Stimulated activated CD4-positive, alpha-beta T cell treated with anti-CD3 and anti-CD28 coated beads, Interleukin-1b, Interleukin-23, amount 100 ng/mL, for 1 hour (primary cell): ENCODE measurements at places on chromosomes 2 and 18.

- no peak for DNase-seq
Observed at GRCh38 chr2:181374781-181375675, 82.2 kb upstream of the ITGA4 start.

DNA sequence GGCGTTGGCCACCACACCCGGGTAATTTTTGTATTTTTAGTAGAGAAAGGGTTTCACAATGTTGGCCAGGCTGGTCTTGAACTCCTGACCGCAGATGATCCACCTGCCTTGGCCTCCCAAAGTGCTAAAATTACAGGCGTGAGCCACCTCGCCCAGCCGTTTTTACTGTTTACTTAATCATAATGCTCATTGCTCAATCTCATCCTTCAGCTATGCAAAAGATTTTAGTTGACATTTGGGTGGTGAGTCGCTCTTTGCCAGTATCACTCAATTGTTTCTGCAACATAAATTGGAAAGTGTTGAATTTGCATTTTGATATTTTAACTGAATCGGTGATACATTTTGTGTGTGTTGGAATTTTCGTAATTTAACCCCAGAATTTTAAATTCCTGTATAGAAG is 7.8 kb upstream of the ZNF532 start:
- no peak for DNase-seq

DNA sequence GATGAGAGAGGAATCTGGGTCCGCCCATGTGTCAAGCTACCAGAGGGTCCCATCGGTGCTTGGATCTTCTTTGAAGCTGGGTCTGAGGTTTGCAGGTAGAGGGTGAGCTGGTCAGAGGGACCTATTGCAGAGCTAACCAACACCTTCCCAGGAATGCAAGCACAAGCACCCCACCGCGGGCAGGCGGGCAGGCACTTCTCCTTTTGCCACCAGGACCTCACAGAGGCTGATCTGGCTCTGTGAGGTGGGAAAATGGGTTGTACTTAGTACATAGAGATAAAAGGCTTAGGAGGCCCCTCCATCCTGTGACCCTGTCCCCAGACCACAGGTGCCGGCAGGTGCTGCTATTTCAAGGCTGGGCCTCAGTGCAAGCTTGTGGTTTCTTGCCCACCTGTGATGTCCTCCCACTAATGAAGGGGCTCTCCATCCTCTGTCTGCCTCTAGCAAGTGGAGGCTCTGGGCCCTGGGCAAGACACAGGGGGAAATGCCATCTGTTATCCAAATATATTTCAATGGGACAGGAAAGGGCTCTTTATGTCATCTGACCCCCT is 31.4 kb upstream of the IL37 start:
- no peak for DNase-seq

GRCh38 chr2:145597006-145597405 is 1077.1 kb upstream of the ZEB2 start:
- DNase-seq: no peak

GRCh38 chr18:43635397-43635796 is 358.1 kb upstream of the SYT4 start:
- no peak for DNase-seq

- no peak for DNase-seq
Observed at GRCh38 chr2:149808556-149808955, 221.0 kb upstream of the MMADHC start.

DNA sequence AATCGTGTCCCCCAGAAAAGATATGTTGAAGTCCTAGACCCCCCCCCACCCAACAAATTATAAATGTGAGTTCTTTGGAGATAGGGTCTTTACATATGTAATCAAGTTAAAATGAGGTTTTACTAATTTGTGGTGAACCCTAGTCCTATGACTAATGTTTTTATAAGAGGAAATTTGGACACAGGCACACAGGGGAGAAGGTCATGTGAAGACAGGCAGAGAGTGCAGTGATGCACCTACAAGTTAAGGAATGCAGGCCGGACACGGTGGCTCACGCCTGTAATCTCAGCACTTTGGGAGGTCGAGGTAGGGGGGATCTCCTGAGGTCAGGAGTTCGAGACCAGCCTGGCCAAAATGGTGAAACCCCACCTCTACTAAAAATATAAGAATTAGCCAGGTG is 5.8 kb upstream of the PMAIP1 start:
- no peak for DNase-seq

GRCh38 chr2:182207049-182207746 is 219.6 kb downstream of the PDE1A start:
- DNase-seq: no peak

GRCh38 chr2:72993147-72993932 is 76.0 kb downstream of the EMX1 start:
- DNase-seq: no peak

GRCh38 chr18:59063912-59064311 is 75.8 kb upstream of the SEC11C start:
- no peak for DNase-seq

GRCh38 chr18:2281523-2282199 is 289.6 kb downstream of the METTL4 start:
- no peak for DNase-seq

DNA sequence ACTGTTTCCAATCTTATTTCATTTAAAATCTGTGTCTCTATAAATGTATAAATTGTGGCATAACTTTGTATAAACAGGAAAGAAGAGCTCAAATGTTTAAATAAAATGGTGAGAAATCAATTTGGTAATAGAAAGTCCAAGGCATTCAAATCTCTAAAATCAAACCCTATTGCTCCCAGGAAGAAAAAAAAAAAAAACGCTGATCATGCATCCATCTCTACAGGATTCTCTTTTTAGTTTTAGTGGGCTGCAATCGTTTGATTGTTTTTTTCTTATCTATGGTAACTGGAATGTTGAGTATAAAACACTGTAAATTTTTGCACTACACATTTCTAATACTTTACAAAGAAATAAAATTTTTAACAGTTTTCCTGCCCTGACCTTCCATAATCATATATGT is 75.6 kb downstream of the NCKAP1 start:
- no peak for DNase-seq

DNA sequence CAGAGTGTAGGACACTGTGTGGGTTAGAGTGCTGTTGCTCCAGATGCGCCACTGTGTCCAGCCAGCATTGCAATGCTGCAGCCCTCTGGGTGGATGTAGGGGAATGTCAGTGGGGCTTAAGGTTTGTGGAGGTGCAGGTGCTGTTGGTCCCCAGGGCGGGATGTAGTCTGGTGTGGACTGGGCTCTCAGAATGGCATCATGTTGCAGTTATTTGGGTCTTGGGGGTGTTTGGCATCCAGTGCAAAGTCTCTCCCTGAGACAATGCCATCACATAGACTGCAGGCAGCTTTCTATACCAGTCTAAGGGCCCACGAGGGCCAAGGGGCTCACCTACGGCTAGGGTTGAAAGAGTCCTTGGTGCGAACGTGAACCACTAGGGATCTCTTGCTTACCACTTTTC is 275.3 kb downstream of the SOX11 start:
- DNase-seq: no peak

DNA sequence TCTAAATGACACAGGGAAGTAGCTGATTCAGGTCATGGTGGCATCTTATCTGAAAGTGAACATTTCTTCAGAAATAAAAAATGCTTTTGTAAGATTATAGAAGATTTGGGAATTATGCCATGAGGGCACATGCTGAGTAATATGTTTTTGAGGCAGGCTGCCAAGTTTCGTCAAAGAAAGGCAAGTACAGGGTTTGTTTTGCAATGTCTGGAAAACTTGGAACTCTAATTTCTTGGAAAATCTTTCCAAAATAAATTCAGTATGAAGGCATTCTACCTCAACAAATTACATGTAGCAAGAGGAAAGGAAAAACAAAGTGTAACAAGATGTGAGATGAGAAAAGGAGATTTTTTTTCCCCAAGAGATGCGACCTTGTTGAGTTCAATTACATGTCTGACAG is 167.7 kb downstream of the PLCL1 start:
- DNase-seq: no peak

GRCh38 chr2:128379021-128380015 is 60.6 kb upstream of the HS6ST1 start:
- DNase-seq: no peak

GRCh38 chr2:136133586-136133985 is 15.6 kb upstream of the CXCR4 start:
- no peak for DNase-seq

- no peak for DNase-seq
Observed at GRCh38 chr18:72768681-72769229, 99.0 kb downstream of the NETO1 start.

- DNase-seq: no peak
Observed at GRCh38 chr2:165793779-165794535, at the start of gene GALNT3. TSS of gene GALNT3 (minus strand) at chr2:165794247. CDS start at chr2:165770700, 23,547 bp downstream.

DNA sequence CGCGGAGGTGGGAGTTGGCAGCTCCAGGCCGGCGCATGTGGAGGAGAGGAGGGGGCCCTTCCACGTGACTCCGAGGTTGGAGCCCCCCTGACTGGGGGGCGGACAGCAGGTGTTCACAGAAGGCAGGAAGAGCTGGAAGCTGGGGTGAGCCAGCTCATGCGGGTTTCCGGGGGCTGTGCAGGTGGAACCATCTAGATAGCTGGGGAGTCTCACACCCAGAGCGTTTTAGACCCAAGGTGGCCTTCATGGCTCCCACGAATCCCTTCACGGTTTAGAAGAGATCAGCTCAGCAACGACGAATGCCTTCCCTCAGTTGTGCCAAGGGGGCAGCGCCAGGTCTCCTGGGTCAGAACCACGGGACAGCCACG is 740.5 kb upstream of the SALL3 start:
- no peak for DNase-seq

GRCh38 chr2:199851501-199851810 is 464 bp upstream of the FTCDNL1 start:
- no peak for DNase-seq

- no peak for DNase-seq
Observed at GRCh38 chr18:26653943-26654615, 105.7 kb upstream of the KCTD1 start.

DNA sequence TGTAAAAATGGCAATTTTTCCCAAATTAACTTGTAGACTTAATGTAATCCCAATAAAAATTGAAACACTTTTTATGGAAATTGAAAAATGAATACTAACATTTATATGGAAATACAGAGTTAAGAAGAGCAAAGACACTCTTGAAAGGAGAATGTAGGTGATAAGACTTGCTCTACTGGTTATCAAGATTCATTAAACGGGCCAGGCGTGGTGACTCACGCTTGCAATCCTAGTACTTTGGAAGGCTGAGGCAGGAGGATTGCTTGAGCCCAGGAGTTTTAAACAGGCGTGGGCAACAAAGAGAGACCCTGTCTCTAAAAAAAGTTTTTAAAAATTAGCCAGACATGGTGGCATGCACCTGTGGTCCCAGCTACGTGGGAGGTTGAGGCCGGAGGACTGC is 29.5 kb upstream of the ZNF396 start:
- no peak for DNase-seq

GRCh38 chr18:3935305-3935704 is 485.3 kb downstream of the TGIF1 start:
- DNase-seq: no peak

- DNase-seq: no peak
Observed at GRCh38 chr18:79164706-79165105, 95.5 kb downstream of the ATP9B start.

DNA sequence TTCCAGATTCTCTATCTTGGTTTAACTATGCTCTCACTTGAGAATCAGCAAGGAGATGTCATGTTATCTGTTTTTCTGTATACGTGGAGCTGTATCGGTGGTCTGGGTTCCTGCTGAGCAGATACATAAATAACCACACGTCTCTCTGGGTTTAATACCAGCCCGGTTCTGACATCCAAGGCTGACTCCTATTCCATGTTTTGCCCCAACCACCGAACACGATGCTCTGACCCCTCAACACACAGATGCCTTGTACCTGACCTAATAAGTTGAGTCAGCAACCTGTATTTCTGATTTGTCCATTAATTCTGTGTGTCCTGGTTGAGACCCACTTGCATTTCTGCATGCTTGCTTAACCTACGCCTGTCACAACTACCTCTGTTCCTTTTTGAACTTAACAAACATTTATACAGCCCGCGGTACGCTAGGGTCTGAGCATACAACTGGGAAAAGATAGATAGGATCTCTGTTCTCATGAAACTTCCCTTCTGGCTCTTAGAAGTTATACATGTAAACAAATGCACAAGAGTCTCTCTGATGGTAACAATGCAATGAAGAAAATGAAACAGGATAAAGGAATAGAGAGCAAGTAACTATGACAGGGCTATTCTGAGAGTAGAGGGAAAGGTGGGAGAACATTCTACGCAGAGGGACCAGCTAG is 480.4 kb downstream of the PARD3B start:
- no peak for DNase-seq

GRCh38 chr2:217142649-217143266 is 282.9 kb upstream of the TNP1 start:
- DNase-seq: no peak

GRCh38 chr2:177881008-177881747 is 191.4 kb downstream of the PDE11A start:
- no peak for DNase-seq

GRCh38 chr2:48587961-48588360 is 29.7 kb upstream of the GTF2A1L start:
- DNase-seq: no peak

GRCh38 chr18:68925268-68925667 is 127.4 kb downstream of the CCDC102B start:
- no peak for DNase-seq

DNA sequence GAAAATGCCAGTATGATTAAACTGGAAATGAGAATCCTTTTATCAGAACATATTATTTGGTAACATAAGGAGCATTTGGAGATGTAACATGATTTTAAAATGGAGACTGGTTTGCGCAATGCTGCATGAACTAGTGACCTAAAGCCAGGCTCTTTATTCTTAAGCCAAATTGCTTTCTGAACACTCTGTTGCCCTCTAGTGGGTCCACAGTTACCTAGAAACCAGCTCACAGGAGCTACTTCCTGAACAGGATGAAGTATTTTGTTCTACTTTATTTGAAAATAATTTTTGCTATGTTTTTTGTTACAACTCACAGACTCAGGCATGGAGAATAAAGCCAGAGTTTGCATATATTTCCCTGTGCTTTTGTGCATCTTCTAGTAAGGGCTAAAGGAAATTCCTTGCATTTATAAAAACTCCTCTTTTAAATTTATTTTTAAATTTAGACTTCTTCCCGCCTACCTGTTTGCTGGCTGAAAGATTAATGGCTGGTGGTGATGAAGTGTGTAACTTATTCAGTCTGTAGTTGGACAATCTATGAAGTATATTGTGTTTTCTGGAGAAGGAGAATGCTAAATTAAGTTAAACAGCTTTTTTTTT is 146.7 kb downstream of the PARD3B start:
- DNase-seq: no peak

DNA sequence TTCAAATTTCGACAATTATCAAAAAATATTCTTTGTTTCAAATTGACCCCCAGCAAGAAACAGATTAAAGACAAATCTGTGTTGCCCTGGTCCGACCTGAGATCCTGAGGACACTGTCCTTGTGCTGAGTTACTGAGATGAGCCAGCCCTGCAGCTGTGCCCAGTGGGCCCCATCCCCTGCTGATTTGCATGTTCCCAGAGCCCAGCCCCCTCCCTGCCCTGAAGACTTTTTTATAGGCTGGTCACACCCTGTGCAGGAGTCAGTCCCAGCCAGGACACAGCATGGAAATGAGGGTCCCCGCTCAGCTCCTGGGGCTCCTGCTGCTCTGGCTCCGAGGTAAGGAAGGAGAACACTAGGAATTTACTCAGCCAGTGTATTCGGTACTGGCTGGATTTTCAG is 31.4 kb upstream of the ZNG1B start:
- DNase-seq: no peak

- no peak for DNase-seq
Observed at GRCh38 chr2:218128781-218129457, 3.1 kb downstream of the CXCR2 start.

- DNase-seq: no peak
Observed at GRCh38 chr18:59853380-59853779, 46.4 kb upstream of the PMAIP1 start.
